ENCODE measurements at places on chromosomes 2 and 18.

- DNase-seq: no peak
These were observed 39.7 kb downstream of the EPB41L5 start for GRCh38 chr2:120052597-120052996.

GRCh38 chr18:11724781-11725180 lies 35.7 kb downstream of the GNAL start:
- peak; percentile 76 for DNase-seq

- peak; percentile 19 for DNase-seq
These were observed 359.4 kb downstream of the PTPRM start for GRCh38 chr18:7926526-7926925.

GRCh38 chr2:16570516-16570915 lies 95.1 kb downstream of the CYRIA start:
- no peak for DNase-seq

DNA sequence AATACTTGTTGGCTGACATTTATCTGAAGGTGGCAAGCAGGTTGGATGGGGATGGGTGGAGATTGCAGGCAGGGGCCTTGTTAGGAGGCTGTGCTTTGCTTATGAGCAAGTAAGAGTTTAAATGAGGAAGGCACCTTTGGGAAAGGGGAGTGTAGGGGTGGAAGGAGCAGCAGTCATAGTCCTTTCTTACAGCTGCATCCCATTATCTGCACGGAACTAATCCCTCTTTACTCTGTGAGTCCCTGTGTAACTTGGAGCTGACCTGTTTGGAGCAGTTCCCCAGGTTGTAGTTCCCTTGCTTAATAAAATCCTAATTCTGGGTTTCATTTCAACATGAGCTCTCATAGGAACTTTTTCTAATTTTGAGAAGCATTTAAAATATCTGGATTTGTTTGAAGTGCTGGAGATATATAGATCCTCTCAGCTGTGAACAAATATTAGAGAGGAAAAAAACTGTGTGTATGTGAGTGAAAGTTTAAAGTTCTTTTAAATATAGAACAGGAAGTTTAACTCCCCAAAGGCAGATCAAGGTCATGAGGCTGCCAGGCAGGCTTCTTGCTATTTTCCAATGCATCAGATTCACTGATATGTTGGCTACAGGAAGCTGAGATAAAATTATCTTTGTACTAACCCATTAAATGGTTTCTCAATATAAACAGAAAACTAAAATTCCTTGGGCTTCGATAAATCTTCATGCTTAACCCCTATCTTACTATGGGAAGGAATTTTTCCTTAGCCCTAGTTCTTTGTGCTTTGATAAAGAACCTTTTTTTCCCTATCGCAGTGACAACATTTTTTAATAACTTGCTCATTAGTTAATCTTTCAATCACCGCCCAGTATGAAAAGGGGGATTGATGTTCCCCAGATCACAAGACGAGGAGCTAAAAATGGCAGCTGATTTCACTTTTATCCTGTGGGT lies 104.6 kb upstream of the EML6 start:
- DNase-seq: no peak

DNA sequence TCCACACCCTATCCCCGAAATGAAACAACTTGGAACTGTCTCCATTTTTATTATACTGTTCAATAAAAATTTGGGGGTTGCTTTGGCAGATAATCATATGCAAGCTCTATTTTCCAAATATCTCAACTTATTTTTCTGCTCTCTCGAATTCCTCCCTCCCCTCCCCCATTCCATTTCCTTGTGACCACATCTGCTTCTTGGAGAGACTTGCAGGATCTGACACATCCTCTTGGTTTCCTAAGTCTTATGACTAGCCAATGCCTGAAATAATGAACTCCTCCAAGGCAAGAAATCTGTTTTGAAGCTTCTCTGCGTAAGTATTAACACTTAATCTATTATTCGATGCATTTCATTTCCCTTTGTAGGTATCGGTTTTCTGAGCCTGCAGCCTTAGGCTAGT lies 16.1 kb downstream of the TGIF1 start:
- DNase-seq: no peak

DNA sequence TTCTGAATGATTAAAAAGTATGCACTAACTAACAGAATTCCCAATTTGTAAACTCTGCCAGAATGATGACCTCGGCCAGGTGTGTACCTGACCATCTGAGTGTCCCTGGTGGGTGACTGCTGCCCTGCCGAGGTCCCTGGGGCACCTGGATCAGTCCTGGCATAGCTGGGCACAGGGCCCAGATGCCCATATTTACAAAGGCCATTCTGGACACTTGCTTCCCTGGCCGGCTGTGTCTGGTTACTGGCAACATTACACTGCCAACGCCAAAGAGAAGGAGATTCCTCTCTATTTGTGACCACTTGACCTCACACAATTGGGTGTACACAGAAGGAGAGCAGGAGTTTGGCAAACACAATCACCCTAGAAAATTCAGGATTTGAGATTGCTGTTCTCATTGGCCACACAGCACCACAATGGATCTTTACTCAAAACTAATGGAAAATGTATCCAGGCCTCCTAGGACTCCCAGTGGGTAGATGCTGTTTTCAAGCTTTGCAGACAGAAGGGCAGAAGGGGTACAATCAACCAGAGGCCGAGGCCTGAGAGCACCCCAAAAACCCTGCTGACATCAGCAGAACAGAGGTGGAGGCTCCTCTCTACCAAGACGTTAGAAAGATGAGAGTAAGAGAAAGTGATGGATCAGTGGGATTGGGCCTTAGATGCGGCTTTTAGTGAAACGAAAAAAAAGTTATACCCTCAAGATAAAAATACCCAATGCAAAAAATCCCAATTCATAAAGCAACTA lies 58.3 kb upstream of the PXDN start:
- DNase-seq: no peak

- no peak for DNase-seq
These were observed 1231.1 kb upstream of the NXPH2 start for GRCh38 chr2:140011287-140011686.

DNA sequence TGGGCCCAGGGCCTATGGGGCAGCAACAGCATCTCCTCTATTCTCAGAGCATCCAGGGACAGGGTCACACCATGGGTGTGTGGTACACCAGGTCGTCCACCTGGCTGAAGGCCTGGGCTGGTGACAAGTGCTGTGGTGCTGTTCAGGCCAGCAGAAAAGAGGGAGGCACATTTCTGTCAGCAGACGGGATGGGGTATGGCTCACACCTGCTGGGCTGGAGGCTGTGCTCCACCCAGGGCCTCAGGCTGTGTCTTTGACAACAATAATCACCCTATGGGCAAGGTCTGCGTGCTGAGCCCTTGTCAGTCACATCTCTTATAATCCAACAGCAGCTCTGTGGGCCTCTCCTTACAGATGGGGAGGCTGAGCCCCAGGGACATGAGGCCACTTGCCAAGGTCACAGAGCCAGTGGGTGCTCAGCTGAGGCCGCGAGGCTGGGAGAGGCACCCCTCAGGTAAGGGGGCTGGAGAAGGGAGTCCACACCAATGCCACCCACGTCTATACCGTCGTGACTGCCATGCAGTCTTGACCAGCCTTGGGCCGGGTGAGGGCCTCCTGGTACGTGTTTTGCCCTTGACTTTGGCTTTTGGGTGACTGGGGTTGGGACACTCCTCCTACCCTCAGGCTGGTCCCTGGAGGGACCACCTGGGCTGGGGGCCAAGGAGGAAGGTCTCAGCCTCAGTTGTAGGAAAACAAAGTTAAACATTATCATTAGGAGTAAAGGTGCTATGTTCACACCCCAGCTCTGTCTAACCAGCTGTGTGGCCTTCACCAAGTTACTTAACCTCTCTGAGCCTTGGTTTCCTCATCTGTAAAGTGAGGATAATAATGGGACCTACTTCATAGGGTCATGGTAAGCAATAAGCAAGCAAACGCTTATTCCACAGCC lies 5.6 kb upstream of the HS6ST1 start:
- DNase-seq: no peak

All from NCI-H524 (cell line).